ENCODE measurements at places on chromosomes 1 and 21. TPM values are rescaled to one million over a fixed set of nuclear protein-coding genes. Genes with fewer than 3 reads are reported as not detected.

The NR5A2 gene
- 14.3 TPM for total RNA-seq

The WDR47 gene
- total RNA-seq: 22.2 TPM

The NBPF26 gene
- 10.6 TPM for total RNA-seq

The TPTE gene
- total RNA-seq: not detected

The IQGAP3 gene
- 17.2 TPM for total RNA-seq

The AMY1C gene
- total RNA-seq: not detected

The SPRR5 gene
- total RNA-seq: not detected

The GOLT1A gene
- not detected for total RNA-seq

The MAGI3 gene
- 10.1 TPM for total RNA-seq

The PUSL1 gene
- total RNA-seq: 15.5 TPM

The NFIA gene
- total RNA-seq: 5.6 TPM

The ACKR1 gene
- 0.32 TPM for total RNA-seq

The TMEM82 gene
- total RNA-seq: not detected

The STXBP3 gene
- total RNA-seq: 62.6 TPM

The LYSMD1 gene
- 2.6 TPM for total RNA-seq

The PRDM16 gene
- 2.7 TPM for total RNA-seq

The CD34 gene
- 5.8 TPM for total RNA-seq

The FTCD gene
- total RNA-seq: not detected

The FCGR1A gene
- total RNA-seq: not detected

The THRAP3 gene
- total RNA-seq: 127 TPM

The FAM110D gene
- total RNA-seq: 2.1 TPM

The PTPN22 gene
- total RNA-seq: 5.2 TPM

The HFM1 gene
- 0.32 TPM for total RNA-seq

The ITLN1 gene
- not detected for total RNA-seq

The SLC44A3 gene
- total RNA-seq: under 0.01 TPM

The DYNLT5 gene
- 4.2 TPM for total RNA-seq

The SERINC2 gene
- 2.9 TPM for total RNA-seq

The RGS16 gene
- total RNA-seq: under 0.01 TPM

The RAB4A gene
- 23.7 TPM for total RNA-seq

The ZFP69B gene
- 3.2 TPM for total RNA-seq

The RYR2 gene
- not detected for total RNA-seq

The PTPN14 gene
- total RNA-seq: 37.7 TPM

The CELA2A gene
- total RNA-seq: not detected

The CCDC185 gene
- total RNA-seq: not detected

The DNALI1 gene
- 0.65 TPM for total RNA-seq

The ANGPTL3 gene
- total RNA-seq: not detected

The NEK2 gene
- 33.9 TPM for total RNA-seq

The KRTAP10-9 gene
- not detected for total RNA-seq

The THEMIS2 gene
- 19.0 TPM for total RNA-seq

The USH2A gene
- not detected for total RNA-seq

The MMP23B gene
- total RNA-seq: 0.61 TPM

The FAM72C gene
- total RNA-seq: 0.65 TPM

The DCAF8 gene
- 82.1 TPM for total RNA-seq

Measured in epithelial cell of umbilical artery (primary cell).